Epithelial cell of proximal tubule (primary cell): ENCODE measurements at places on chromosomes 16 and 17.

DNA sequence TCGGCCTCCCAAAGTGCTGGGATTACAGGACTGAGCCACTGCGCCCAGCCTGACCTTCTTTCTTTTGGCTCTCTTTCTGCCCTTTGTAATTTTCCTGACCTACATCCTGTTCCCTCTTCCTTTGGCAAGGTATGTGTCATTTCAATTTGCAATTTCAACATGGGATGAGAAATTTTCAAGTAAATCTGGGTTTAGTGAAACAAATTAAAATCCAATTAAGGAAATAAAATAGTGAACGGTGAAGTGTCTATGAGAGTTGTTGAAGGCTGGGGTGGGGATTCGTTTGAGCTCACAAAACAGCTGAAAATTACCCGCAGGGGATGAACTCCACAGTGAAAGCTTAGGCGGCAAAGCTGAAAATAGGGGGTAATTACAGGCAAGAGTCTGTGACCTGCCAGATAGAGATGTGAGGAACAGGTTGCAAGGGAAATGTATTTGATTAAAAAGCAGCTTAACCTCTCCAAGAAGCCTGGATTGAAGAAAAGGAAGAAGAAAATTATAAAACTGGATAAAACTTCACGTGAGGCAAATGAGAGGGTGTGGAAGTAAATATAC, 277.7 kb downstream of the UTP18 start:
- DNase-seq, result no peak

DNA sequence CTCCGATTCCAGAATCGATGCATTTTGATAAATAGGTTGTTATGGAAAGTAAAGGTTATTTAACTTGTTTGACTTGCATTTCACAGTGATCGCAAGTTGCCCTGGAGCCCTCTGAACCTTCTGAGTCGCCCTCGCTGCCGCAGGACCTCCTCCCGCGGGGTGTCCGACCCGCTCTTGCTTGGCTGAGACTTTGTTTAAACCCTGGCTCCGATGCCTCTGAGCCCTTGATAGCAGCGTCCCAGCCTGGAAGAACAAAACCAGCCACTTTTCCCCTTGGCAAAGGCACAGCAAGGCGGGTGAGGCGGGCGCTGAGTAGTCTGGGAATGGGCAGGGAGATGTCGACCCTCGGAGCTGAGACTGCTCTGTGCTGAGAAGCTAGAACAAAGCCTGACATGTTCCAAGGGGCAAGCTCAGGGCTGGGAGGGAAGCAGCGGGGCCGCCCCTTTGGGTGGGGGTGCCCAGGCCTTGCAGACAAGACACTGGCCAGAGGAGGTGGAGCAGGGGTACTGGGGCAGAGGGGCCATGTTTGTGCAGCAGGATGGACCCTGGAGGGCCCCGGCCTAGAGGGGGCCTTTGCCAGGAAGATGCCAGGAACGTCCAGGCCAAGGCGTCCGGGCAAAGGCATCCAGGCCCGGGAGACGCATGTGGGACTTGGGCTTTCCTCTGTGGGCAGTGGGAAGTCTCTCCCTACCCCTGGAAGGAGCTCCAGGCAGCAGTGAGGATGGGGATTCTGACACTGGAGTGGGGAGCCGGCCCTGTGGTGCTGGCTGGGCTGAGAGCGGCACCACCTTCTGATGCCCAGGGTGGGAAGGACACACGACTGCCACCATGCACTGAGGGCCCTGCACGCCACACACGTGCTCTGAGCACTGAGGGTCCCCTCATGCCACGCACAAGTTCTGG, 30.3 kb upstream of the CDH15 start:
- no peak for DNase-seq

- DNase-seq, result no peak
These were observed 15.5 kb downstream of the GSE1 start for GRCh38 chr16:85628645-85629044.

GRCh38 chr16:23570992-23571632, 13.6 kb downstream of the UBFD1 start:
- DNase-seq, result no peak

- no peak for DNase-seq
These were observed 64.8 kb downstream of the VAT1L start for GRCh38 chr16:77853161-77853560.

DNA sequence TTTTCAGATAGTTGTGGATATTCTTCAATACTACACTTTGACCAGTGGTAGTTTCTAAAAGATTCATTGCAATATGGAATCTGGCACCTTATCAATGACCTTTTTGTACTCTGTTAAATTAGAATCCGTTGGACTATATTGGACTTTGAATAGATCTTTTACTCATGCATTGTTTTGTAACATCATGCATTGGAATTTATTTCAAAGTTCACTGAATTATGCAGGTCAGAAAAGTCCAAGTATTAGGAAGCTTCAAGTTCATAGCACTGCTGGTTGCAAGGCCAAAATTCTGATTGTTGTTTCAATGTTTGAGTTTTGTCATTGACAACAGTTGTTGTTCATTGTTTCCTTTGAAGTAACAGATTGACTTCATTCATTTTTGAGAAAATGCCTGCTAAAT, 7.9 kb upstream of the DHRS11 start:
- no peak for DNase-seq

- no peak for DNase-seq
These were observed 7.0 kb downstream of the RNF227 start for GRCh38 chr17:7909089-7909488.

DNA sequence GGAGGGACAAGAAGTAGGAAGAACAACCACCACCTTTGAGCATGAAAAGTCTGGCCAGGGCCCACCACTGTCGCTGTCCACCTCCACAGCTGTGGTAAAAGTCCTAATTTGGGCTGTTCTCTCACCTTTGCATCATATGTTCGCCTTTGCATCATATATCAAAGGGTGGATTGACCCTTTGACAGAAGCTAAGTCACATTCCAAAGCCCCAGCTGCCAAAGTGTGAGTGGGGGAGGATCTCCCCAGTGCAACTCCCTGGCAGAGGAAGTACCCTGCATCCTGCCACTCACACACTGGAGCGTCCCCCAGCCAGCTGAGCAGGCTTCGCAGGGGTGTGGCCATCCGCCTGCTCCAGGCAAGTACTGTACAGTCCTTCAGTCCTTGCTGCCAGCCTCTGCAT, 12.7 kb upstream of the SPECC1 start:
- no peak for DNase-seq

- no peak for DNase-seq
These were observed 383.8 kb downstream of the ZFHX3 start for GRCh38 chr16:72664056-72664508.

- no peak for DNase-seq
These were observed 10.7 kb downstream of the C17orf78 start for GRCh38 chr17:37386462-37386861.

GRCh38 chr16:1007284-1007850, 25.8 kb downstream of the SOX8 start:
- no peak for DNase-seq

DNA sequence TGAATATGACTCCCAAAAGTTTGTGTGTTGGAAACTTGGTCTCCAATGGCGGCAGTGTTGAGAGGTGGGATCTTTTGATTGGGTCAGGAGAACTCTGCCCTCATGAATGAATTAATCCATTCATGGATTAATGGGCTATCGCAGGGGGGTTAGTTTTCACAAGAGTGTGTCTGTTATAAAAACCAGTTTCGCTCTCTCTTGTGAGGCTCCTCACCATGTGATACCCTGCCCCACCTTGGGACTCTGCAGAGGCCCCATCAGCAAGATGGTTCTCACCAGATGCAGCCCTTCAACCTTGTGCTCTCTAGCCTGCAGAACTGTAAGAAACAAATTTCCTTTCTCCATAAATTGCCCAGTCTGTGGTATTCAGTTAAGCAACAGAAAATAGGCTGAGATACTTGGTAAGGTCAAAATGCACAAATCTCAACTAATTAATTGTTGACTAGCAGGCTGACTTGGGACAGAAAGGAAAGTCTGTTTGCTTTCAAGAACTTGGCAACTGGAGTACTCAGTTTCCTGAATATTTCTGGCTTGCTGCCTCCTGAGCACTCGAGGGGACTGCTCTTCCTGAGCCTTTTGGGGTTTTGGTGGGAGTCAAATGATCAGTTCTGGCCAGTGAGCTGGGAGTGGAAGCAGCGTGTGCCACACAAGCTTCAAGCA, 13.8 kb upstream of the CCL17 start:
- no peak for DNase-seq

DNA sequence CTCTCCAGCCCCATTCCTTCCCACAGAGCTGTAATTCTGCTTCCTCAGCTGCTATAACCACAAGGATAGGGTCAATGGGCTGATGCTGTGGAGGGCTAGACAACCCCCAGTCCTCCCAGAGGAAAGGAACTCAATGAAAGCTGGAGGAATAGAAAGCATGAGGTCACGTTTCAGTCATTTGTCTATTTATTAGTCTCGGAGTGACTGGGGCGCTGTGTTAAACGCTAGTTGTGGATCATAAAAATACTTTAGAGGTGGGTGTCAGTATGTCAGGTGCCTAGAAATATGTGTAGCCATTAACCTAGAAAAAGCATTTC, 787 bp upstream of the CCL3L1 start:
- no peak for DNase-seq

GRCh38 chr17:43468691-43469139, 15.1 kb upstream of the DHX8 start:
- no peak for DNase-seq

GRCh38 chr17:76369804-76370203, 14.6 kb upstream of the SPHK1 start:
- no peak for DNase-seq
